Erythroblast (primary cell): ENCODE measurements at places on chromosomes 2 and 18.

- DNase-seq: no peak
Measured at GRCh38 chr2:7685342-7686015, 768.3 kb downstream of the RNF144A start.

DNA sequence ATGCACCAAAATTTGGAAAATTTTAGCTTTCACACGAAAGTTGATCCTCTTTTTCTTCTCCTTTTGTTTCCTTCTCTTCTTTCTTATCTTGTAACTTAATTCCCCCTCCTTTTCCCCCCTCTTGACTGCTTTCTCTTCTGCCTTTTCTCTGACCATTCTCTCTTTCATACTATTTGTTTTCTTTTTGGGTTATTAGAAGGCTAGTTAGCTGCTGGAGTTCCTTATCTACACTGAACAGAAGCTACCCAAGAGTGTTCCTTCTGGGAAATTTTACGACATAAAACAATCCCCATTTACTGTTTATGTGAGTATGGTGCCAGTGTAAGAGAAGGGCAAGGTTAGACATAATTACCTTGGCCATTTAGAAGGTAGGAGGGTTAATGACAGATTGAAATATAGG lies 218.4 kb upstream of the DTNA start:
- DNase-seq: no peak

DNA sequence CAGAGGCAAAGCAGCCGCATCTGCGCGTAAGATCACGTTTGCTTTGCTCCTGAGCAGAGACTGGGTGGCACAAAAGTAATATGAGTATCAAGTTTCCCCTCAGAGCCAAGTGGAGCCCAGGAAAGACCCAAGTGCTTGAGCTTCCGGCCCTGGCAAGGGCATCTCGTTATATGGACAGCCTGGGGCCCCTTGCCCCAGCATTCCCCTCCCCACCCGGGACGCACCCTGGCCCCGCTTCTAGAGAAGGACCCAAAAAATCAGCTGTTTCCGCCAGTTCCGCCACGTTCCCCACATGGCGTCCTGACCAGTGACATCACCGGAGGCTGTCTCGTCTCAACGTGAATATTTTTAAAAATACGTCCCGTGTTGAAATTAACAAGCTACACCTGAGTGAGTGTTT lies 135.1 kb downstream of the NFATC1 start:
- no peak for DNase-seq

GRCh38 chr2:2706306-2706705 lies 375.2 kb upstream of the MYT1L start:
- DNase-seq: no peak

DNA sequence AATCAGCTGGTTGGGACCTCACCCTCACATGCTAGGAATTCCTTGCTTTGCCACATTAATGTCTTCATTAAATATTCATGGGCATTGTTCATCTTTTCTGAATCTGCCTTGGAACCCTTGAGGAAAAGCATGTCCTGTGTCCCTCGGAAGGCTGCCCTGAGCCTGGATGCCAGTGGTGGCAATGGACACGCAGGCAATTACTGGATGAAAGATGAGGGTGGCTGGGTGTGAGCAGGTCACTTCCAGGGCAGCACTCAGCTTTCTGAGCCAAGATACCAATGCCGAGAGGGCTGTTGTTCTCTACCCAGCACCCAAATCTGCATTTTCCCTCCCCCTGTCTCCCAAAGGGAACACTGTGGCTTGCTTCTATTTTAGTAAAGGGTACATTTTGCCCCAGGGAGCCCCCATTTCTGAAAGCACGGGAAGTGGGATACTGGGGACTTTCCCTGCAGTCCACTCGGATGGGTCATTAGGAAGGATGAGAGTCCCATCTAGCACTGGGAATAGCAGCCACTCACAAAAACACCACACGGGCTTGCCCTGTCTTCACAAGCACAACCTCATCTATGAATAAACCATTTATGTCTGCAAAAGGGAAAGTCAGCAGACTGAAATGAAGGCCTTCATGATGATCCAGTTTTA lies 234.8 kb downstream of the SOX11 start:
- no peak for DNase-seq

GRCh38 chr2:120936476-120937334 lies 201.0 kb downstream of the GLI2 start:
- peak; percentile 18 for DNase-seq

- DNase-seq: no peak
Measured at GRCh38 chr2:46787364-46787763, 128.2 kb downstream of the MCFD2 start.

DNA sequence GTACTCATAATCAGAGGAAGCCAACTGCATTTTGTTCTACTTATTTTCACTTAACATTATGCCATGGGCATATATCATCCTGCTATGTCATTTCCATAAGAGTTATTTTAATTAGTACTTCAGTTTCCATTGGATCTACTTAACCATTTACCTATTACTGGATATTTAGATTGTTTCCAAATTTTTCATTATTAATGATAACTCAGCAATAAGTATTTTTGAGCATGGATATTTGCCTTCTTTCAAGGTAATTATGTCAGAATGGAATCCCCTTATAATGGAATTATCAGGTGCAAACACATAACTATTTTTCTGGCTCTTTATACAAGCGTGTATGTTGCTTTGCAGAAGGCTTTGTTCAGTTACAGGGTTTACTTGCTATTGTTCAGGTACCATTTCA lies 126.6 kb downstream of the RDH14 start:
- DNase-seq: no peak
